CD14-positive monocyte (primary cell): ENCODE measurements at places on chromosomes 7 and 10.

GRCh38 chr7:4638781-4639575 lies 43.1 kb upstream of the FOXK1 start:
- no peak for DNase-seq

GRCh38 chr7:102193806-102194205 lies 92.9 kb upstream of the SH2B2 start:
- no peak for DNase-seq

DNA sequence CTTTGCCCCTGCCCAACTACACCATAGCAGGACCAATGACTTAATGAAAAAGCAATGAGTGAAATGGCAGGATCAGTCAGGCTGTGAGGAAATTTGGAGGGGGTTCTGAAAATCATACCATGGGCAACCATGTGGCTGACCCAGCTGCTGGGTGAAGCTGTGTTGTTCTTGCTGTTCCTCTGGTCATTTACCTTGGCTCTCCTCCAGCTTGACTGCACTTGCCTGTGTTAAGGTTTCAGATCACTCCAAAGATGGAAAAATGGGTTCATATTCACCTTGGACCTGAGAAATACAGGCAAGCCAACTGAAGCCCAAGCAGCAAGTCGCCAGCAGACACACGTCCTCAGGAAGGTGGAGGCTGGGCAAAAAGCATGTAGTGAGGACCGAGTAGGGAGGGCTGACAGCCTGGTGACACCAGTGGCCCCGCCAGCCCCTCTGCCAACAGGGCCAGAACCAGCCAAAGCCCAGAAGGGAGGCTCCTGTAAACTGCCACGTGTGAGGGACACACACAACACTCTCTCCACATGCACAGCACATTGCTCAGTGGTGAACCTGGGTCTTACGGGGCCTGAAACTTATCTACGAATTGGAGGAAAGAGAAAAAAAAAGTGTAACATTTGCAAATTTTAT lies 40.1 kb downstream of the PARP12 start:
- DNase-seq = no peak

DNA sequence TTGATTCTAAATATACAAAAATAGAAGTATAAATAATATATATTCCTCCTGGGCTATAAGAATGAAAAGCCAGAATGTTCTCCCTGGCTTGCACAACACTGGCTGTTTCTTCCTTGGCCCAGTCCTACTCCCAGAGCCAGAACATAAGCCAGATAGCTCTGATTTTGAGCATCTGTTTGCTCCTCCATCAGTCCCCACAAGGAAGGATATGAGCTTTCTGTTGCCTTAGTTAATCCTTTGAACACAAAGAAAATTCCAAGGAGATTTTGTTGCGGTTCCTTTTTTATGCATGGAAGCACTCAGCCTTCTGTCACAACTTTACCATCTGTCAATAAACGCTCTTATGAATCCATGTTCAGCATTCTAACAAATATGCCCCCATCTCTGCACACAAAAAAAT lies 361.8 kb downstream of the IPMK start:
- no peak for DNase-seq

DNA sequence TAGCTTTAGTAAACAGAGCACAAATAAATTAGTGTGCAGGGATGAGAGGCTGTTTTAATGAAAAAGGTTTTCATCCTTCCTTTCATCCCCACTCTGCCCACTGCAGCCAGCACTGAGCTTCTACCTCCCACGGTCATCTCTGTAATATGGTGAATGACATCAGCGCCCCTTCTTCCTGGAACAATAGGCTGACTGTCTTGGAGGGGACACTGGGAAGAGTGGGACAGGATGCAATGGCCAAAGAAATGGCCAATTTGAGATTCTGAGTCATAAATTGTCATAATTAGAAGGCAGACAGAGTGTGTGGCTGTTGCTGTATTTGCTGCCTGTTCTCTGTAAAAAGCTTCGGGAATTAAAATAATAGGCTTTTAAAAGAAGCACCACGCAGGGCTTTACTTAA lies 126.7 kb upstream of the CALN1 start:
- no peak for DNase-seq

- no peak for DNase-seq
These were observed 7.7 kb downstream of the CCDC136 start for GRCh38 chr7:128799451-128799850.

DNA sequence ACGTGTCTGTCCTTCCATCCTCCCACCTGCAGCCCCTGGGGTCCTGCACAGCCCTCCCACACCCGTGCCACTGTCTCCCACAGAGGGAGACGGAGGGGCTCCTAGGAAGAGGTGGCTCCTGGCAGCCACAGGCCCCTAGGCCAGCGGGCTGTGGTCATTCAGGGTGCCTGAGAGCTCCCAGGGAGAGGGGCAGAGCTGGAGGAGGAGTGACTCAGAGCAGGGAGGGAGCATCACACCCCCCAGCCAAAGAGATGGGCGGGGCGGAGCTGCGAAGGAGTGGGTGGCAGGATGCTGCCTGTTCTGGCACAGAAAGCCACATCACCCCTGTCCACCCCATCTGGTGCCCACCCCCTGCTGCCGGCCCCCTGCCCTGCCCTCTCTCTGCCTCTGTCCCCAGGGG lies 50.5 kb downstream of the STK32C start:
- no peak for DNase-seq

GRCh38 chr7:85828614-85829013 lies 641.8 kb upstream of the SEMA3D start:
- DNase-seq = no peak

DNA sequence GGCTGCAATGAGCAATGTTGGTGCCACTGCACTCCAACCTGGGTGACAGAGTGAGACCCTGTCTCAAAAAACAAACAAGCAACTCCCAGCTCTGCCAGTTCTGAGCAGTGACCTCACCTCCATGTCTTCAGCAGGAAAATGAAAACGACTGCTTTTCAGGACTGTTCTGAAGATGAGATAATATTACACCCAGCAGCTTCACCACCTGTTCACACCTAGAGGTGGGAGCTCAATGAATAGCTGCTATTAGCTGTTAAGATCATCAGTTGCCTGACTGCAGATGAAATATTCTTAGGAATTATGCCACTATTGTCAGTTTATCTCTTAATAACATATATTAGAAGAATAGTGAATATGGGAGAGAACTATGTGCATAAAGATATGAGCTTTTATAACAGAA lies 48.4 kb upstream of the CYTH3 start:
- no peak for DNase-seq

DNA sequence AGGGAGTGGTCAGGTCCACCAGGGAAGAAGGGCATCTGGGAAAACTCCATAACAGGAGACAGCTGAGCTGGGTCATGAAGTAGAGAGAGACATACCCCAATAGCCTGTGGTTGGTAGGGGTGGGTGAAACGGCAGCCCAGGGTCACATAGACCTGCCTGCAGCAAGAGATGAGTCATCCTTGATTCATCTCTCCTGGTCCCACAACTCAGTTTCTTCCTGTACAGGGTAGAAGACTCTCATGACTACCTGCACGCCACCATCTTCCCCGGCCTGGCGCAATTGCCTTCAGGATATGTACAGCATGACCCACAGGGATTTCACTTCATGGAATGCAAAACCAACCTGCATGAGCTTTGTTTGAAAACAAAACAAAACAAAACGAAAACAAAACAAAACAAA lies 45.1 kb upstream of the ADAM12 start:
- DNase-seq = no peak

DNA sequence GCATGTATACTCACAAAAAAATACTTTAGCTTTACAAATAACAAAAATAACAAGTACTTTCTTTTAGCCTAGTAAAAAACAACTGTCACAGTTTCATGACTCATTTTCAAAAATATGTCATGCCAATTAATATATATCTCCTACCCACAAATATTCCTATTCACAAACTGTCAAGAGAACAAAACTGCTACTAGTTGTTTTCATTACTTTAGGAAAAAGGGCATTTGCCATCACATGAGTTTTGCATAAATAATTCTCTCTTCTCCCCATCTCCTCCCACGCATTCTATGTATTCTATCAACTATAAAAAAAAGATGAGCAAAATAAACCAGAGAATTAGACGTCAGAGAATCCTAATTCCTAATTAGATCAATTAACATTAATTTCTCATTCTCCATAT lies 87.6 kb downstream of the PIP4K2A start:
- no peak for DNase-seq

- DNase-seq = no peak
These were observed 101.6 kb downstream of the RNF133 start for GRCh38 chr7:122597277-122597676.

GRCh38 chr10:490891-491571 lies 198.4 kb downstream of the DIP2C start:
- no peak for DNase-seq

GRCh38 chr7:26073041-26073440 lies 79.0 kb upstream of the NFE2L3 start:
- no peak for DNase-seq

DNA sequence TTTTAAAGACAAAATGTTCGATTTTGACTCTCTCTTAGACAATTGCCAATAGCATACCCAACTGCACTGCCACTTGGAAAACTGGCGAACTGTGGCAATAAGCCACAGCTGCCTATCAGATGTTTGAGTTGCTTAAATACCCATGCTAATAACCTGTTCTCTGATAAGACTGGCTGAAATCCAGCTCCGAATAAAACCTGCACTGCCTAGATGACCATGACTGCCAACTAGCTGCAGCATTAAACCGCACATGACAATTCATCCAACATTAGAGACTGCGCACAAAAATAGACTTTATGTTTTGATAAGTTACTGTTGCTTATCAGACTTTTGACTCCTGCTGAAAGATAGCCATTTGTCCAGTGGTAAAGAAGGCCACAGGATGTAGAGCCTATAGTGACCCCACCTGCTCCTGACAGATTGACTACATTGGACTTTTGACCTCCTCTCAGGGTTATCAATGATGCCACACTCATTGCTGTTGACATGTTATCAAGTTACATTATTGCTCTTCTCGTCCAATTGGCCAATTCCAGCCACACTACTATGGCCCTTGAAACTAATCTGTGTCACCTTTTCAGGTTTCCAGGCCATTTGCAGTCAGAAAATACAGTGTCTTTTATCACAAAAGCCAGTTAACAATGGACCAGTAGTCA lies 299.0 kb downstream of the HGF start:
- no peak for DNase-seq

DNA sequence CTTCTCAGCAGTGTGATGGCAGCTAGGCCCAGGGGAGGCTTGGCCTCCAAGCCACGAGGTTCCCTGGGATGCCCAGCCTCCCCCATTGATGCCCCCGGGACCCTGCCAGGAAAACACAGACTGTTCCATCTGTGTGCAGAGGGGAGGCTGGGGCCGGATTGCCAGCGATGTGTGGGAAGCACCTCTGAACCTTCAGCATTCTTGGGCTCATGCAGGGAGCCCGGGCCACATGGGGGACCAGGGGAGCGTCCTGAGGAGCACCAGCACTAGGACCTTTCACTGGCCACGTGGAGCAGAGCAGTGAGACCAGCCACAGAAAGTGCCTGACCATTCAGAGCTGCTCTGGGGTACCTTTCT lies 2.6 kb downstream of the IMPDH1 start:
- DNase-seq = no peak

DNA sequence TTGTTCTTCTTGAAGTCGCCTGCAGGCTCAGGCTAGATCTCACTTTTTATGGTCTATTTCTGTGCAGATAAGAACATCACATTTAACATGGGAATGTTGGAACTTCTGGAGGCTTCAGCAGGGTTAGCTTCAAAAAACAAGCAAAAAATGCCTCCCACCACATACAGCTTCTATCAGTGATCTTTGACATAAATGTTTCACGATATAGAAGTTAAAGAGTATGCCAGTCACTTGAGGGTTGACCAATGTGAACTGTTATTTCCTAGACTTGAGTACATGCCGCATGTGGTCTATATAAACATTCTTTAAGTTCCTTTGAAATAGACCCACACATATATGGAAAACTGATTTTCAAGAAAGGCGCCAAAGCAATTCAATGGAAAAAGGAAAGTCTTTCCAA lies 219.2 kb upstream of the KLF14 start:
- DNase-seq = no peak

DNA sequence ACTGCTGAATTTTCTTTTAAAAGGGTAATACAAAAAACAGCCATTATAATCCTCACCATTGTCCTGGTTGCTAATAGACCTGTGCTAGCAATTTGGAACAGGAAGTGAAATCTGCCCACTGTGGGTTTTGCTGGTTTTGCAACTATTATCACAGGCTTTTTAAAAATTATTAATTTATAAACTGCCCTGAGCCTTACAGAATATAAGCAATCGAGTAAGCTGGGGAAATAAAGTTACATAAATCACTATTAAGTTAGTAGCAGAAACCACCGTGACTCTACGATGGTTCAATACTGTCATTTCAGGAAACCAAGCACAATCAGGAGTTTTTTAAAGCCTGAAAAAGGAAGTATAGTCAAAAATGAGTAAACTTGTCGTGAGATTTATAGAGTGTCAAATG lies 62.3 kb downstream of the TMEM26 start:
- peak; percentile 30 for DNase-seq

DNA sequence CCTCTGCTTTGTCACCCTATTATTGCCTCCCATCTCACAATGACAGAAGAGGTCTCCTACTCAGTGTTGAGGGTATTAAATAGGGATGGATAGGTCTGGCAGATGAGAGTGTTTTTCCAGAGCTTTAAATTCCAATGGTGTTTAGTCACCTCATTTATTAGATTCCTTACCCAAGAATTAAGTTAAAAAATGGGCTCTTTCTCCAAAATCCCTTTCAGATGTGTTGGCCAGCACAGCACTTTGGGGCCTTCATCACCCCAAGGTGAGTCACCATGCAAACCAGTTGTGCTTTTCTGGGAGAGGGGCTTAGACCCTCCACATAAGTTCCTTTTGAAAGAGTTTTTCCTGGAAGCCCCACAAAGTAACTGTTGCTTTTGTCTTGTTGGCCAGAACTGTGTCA lies 78.4 kb downstream of the CYP26A1 start:
- no peak for DNase-seq
